Left ventricle myocardium superior (tissue), 1 donor: ENCODE measurements at places on chromosomes 6 and 20. TPM values are rescaled to one million over a fixed set of nuclear protein-coding genes. Genes with fewer than 3 reads are reported as not detected.

Gene TOX2
- total RNA-seq: 0.47 TPM

Gene TFAP2A
- total RNA-seq: 0.97 TPM

Gene ADGRF5
- total RNA-seq: 45.9 TPM

Gene PKIB
- 0.35 TPM for total RNA-seq

Gene TP53TG5
- total RNA-seq: 2.1 TPM

Gene MAS1
- not detected for total RNA-seq

Gene CD83
- total RNA-seq: 1.6 TPM

Gene FBXO9
- 54.9 TPM for total RNA-seq

Gene UTRN
- total RNA-seq: 72.0 TPM

Gene PAX1
- not detected for total RNA-seq

Gene RSPO3
- 0.57 TPM for total RNA-seq

Gene PI16
- 4.1 TPM for total RNA-seq

Gene PRSS35
- total RNA-seq: 0.12 TPM

Gene BACH2
- 1.5 TPM for total RNA-seq

Gene NOX3
- not detected for total RNA-seq

Gene ENPP5
- total RNA-seq: 3.2 TPM
